ENCODE measurements at places on chromosomes 12 and 14.

GRCh38 chr12:11085419-11085818 is 6.7 kb downstream of the TAS2R43 start:
- DNase-seq = no peak

GRCh38 chr12:90653040-90653439 is 301.9 kb downstream of the CCER1 start:
- DNase-seq = no peak

DNA sequence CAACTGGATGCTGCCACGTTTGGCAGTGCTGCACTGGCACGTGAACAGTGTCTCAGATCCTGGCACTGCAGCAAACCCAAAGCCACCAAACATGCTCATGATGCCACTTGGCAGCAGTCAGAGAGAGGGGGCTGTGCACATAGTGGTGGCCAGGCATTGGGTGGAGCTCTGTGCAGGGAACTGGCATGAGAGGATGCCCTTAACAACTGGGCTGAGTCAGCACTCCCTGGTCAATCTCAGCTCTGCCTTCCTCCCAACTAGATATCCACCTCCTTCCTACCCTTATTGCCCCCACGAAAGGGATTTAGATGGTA is 37.0 kb downstream of the ZFHX2 start:
- DNase-seq = no peak

GRCh38 chr14:100893760-100894159 is 9.8 kb downstream of the RTL1 start:
- no peak for DNase-seq

DNA sequence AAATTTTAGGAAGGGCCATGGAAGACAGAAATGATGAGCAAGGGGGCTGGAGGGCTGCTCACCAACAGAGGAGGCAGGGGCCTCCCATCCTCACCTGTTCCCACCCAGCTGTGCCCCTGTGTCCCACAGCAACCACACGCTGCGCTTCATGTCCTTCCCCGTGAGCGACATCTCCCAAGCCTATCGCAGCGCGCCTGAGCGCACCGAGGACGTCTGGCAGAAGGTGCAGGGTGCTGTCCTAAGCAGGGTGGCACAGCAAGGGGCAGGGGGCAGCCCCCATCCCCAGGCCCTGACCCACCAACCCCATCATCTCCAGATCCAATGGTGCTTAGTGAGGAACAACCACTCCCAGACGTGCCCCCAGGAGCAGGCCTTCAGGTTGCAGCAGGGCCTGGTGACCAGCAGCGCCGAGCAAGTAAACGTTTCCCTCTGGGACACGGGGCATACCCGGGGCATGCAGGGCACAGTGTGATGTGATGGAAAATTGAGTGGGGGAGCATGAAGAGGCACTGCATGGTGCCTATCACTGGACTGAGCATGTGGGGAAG is 8.1 kb downstream of the CARMIL3 start:
- DNase-seq = no peak

GRCh38 chr12:4117386-4118016 is 156.1 kb upstream of the CCND2 start:
- no peak for DNase-seq

GRCh38 chr12:13744561-13744960 is 236.8 kb downstream of the GRIN2B start:
- DNase-seq = no peak

DNA sequence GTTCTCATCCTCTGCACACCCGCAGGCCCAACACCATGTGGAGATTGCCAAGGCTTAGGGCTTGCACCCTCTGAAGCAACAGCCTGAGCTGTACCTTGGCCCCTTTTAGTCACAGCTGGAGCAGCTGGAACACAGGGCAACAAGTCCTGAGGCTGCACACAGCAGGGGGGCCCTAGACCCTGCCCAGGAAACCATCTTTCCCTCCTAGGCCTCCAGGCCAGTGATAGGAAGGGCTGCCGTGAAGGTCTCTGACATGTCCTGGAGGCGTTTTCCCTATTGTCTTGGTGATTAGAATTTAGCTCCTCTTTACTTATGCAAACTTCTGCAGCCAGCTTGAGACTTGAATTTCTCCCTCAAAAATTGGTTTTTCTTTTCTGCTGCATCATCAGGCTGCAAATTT is 373.5 kb upstream of the CLEC14A start:
- no peak for DNase-seq

DNA sequence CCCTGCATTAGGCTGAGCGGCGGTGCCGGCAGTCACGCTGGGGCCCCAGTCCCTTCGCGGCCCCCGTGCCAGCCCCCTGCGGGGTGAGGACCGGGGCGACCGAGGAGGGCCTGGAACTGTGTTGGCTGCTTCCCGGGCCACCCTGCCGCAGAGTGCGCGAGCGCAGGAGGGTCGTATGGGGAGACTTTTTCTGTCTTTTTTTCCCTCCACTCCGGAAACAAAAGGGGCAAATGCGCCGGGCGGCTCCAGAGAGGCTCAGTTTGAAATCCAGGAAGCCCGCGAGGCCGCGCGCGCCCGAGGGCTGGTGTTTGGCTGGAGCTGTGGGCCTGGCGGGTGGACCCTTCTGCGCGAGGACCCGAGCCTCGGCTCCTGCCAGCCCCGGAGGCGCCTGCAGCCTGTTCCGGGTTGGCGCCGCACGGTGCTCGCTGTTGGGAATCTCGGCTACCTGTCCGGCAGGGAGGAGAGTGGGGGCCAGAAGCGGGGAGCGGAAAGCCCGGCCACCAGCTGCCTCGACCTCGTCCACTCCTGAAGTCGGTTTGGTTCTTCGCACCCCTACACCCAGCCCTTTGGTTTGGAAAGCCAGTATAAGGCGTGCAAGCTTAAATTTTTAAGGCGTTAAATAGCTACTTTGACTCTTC is 638 bp downstream of the PLEKHG3 start:
- DNase-seq = no peak

DNA sequence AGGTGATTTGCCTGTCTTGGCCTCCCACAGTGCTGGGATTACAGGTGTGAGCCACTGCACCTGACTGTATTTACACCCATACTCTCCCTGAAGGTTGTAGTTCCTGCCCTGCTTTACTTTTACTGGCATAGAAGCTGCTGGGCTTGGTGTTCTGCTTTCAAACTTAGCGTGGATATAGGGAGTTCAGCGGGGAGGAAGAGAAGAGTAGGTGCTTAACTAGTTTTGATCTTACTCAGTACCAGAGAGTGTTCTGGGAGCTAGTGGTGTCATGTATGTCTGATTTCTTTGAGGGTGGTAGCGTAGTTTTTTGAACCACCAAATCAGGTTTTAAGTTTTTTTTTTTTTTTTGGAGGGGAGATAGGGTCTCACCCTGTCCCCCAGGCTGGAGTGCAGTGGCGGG is 13.8 kb downstream of the RCOR1 start:
- DNase-seq = no peak

DNA sequence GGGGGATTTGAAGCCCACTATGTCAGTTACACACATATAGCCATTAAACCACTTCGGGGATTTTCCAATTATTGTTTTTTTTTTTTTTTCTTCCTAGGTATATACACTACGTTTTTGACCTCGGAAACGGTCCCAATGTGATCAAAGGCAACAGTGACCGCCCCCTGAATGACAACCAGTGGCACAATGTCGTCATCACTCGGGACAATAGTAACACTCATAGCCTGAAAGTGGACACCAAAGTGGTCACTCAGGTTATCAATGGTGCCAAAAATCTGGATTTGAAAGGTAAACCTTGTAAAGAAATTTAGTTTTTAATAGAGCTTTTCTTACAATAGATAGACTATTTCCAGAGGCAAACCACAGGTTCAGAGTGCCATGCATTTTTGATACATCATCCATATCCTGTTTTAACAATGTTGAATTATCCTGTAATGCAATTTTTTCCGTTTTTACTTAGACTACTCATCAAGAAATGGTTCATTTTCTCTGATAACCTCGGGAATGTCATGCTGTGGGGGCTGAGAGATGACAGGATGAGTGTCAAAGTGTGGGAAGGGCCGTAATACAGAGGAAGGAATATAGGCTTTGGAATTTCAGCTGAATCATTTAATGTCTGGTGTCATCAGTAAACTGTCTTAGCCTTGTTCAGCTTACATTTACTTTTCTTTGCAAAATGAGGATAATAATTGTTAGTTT is 797.1 kb downstream of the NRXN3 start:
- no peak for DNase-seq

GRCh38 chr12:12323591-12323990 is 26.5 kb downstream of the MANSC1 start:
- DNase-seq = no peak

DNA sequence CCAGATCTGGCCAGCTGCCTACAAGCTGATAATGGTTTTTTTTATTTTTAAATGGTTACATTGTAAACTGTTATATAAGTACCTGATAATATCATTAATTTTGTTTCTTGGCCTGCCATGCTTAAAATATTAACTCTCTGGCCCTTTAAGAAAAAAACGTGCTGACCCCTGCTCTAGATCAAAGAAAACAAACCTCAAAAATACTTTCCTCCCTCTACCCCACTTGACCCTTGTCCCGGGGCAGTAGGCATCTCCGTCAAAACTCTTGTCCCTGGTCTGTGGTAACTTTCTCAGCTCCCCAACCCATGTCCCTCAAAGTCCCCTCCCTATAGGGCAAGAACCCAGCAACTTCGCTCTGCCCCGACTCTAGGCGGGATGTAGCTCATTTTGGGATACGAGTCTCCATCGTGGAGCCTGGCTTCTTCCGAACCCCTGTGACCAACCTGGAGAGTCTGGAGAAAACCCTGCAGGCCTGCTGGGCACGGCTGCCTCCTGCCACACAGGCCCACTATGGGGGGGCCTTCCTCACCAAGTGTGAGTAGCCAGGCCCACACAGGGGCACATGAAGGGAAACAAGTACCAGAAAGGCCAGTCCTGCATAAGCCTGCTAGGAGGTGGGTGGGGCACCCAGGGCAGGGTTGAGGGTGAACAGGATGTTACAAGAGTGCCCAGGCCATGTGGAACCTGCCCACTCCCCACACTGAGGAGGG is 3.5 kb downstream of the RDH5 start:
- DNase-seq = no peak

DNA sequence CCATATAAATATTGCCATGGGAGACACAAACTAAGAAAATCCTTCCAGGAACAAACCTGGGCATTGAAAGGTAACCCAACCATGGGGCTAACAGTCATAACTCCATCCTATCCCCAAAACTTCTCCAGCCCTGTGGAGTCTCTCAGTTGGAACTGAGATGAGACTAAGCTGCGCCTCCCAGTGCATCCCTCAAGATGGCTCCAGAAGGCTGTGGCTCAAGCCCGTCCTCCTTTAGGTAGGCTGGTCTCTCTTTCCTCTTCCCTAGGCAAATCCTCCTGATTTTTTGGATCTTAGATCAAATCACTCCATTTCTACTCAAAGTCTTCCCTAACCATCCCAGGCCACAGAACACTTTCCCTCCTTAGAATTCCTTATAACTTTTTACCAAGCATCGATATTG is 364.3 kb upstream of the CCDC196 start:
- DNase-seq = no peak

GRCh38 chr12:25788707-25789442 is 169.6 kb upstream of the RASSF8 start:
- DNase-seq = no peak

GRCh38 chr14:22565391-22565945 is 23.6 kb downstream of the DAD1 start:
- DNase-seq = no peak

- no peak for DNase-seq
Measured at GRCh38 chr12:116143909-116144308, 133.6 kb downstream of the MED13L start.

- no peak for DNase-seq
Measured at GRCh38 chr12:118850244-118850825, 131.0 kb upstream of the SRRM4 start.

- peak; percentile 17 for DNase-seq
Measured at GRCh38 chr12:57583008-57583831, 7.8 kb upstream of the PIP4K2C start.

DNA sequence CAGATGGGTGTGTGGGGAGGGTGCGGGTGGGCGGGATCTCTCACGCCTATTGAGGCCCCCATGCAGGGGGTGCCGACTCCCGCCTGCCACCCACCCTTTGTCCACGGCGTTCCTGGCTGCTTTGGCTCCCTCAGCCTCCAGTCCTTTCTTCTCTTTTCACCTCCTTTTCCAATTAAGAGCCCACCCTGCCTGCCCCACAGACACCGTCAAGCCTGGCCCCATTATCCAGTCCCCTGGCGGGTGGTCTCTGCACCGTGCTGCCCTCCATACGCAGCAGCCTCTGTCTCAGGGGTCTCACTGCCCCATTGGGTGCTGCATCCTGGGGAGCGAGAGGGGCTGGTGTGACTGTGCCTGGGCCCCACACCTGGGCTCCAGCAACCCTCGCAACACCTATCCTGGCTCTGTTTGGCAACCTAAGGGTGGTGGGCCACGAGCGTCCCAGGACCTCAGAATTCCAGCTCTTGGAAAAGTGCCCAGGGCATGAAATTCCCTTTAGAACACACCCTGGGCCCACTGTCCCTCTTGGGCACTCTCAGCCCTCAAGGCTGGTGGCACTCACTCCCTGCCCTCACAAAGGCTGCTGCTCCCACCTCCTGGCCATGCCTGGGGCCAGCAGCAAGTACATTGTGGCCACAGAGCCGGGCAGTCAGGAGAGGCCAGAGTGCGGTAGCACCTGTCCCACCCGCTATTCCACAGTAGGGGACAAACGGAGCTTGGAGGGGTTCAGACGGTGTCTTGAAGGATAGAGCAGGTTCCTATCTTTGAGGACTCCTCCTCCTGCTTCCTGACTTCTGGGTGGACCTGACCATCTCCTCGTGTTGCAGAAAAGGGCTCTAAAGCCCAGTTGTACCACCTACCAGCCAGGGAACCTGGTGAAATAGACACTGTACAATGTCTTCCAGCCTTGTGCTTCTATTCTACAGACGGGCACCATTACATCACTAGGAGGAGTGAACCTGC is 114.1 kb downstream of the KIF26A start:
- no peak for DNase-seq

DNA sequence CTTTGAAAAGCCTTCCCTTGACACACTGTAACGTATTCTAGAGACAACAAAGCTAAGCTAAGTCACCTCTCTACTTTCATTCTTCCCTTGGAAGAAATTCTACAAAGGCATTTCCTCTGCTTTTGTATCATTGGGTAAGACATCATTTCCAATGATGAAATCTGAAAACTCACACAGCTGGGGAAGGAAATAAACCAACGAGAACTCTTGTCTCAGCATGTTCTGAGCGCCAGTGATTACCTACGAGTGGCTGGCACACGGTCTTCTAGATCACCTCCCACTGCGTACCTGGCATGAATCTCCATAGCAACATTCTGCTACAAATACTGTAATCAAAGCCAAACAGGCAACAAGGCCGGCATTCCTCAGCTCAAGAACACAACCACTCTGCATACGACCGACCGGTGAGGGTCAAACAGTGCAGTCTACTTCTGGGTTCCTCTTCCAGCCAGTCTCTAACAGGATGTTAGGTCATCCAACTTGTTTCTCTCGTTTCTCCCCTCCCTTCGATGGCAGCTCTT is 7.6 kb downstream of the VPS37B start:
- peak; percentile 28 for DNase-seq

DNA sequence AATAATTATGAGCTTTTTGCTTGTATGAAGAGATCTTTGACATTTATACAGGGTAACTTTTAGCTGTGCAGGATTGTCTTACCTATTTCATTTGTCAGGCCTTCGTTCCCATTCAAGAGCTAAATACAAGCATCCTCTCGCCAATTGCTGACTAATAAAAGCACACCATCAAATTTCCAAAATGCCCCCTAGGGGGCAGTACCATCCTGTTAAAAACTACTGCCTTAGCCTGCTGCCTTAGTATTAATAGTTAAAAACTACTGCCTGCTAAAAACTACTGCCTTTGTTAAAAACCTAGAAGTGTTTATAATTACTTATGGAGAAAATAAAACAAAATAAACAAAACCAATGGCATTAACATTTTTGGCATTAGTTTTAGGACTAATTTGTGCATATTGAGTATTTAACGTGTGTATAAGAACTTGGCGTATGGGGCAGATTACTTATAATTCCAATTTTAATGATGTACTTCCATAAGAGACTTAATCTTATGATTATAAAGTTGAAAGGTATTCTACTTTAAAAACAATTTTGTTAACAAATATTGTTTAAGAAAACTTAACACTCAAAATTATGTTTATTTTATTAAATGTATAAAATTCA is 3.0 kb upstream of the IFI27L2 start:
- DNase-seq = peak; percentile 7

Data from stimulated activated CD4-positive, alpha-beta T cell treated with anti-CD3 and anti-CD28 coated beads, TNF-alpha, amount 100 ng/mL, for 1 hour (primary cell).